Nucleus accumbens (tissue), 56 donors: ENCODE measurements at places on chromosomes 16 and 17.

GRCh38 chr16:8663192-8664089 lies 11.0 kb upstream of the ABAT start:
- no peak for DNase-seq

- DNase-seq, result no peak
Measured at GRCh38 chr16:3358871-3359270, 3.2 kb downstream of the OR2C1 start.

GRCh38 chr17:59627770-59628171 lies 8.1 kb downstream of the CLTC start:
- DNase-seq, result no peak

- no peak for DNase-seq
Measured at GRCh38 chr16:74936902-74937560, 47.9 kb downstream of the WDR59 start.

DNA sequence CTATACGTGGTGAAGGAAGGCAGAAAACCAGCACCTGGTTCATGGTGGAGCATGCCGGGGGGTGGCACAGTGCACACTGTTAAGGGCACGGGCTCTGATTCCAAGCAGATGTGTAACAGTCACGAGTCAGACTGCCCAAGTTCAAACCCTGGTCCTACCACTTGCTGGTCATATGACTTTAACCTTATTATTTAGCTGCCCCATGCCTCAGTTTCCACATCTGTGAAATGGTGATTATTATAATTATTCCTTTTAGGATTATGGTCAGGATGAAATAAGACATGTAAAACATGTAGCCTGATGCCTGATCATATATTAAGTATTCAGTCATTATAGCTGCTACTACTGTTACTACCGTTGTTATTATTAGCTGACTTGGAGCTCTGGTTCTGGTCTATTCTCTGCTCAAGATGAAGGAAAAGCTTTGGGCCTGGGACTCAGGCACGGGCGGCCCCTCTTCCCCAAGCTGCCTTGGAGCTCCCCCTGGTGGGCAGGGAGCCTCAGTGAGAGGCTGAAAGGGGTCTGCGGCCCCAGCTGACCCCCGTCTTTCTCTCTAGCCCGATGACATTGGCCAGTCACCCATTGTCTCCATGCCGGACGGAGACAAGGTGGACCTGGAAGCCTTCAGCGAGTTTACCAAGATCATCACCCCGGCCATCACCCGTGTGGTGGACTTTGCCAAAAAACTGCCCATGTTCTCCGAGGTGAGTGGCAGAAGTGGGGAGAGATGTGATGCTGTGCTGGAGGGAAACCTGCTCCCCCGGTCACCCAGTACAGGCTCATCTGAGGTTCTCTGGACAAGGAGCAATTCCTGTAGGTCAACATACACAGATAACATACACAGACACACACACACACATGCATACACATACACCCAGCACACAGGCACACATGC lies 14.0 kb downstream of the NR1D1 start:
- no peak for DNase-seq

DNA sequence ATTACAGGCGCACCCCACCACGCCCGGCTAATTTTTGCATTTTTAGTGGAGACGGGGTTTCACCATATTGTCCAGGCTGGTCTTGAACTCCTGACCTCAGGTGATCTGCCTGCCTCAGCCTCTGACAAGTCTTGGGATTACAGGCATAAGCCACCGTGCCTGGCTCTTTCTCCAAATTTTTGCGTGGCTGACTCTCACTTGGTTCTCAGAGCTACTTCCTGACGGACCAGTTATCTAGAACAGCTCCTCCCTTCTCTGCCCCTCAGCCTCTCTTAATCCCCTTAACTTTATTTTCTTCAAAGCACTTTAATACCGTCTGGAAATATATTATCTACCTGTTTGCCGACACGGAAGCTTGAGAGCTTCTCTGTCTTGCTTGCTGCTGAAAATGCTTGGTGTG lies 4.2 kb downstream of the YPEL2 start:
- no peak for DNase-seq

- DNase-seq, result no peak
Measured at GRCh38 chr17:65131946-65132345, 5.2 kb upstream of the RGS9 start.

DNA sequence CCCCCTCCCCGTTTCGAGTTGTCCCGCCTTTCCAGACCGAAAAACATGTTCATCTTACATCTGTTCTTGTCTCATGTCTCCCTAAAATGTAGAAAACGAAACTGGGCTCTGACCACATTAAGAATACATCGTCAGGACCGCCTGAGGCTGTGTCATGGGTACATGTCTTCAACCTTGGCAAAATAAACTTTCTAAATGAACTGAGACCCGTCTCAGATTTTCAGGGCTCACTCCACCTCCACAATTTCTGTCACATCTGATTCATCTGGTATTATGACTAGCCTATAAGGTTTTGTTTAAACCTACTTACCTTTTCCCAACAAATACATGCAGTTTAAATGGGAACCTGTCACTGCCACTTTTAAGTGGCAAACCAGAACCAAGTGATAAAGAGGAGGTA lies 621 bp downstream of the SDR42E1 start:
- DNase-seq, result no peak

- DNase-seq, result no peak
Measured at GRCh38 chr16:60271025-60271771, 1537.1 kb upstream of the GOT2 start.

DNA sequence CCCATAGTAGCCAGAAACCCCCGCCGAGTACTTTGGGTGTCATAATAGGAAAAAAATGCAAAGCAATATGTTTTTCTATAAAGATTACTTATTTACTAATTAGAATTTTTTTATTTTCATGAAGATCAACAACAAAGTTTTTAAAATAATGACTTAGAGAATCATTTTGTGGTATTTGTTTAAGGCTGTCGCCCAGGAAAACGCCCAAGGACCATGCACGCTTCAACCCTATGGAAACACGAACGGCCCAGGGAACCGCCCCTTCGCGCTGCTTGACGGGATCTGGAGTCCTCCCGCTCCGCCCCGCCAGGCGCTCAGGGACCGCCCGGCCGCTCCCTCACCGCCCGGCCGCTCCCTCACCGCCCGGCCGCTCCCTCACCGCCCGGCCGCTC lies 408 bp upstream of the KPNA2 start:
- peak; percentile 94 for DNase-seq

DNA sequence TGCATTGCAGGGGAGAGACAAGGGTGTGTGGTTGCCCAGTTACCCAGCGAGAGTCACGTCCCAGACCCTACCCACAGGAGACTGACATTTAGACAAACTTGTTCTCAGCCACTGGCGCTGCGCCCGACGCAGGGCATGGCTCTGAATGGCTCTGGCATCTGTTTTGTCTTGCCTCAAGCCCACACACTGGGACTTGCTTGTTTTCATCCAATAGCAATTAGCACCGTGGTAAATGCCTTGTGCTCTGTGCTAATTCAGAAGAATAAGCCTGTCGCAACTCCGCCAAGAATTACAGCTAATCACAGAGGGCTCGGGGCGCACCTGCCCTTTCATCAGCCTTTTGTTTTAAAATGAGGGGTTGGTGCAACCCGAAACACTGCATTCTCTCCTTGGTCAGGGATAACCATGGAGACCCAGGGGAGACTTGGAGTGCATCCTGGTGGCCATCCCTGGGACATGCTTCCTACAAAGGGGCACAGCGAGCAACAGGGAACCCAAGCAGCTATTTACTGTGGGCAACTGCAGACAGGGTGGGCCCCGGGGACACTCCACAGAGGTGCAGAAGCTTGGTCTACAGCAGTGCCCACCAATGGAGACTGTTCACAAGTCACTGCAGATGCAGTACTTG lies 220.6 kb upstream of the ZFHX3 start:
- no peak for DNase-seq

DNA sequence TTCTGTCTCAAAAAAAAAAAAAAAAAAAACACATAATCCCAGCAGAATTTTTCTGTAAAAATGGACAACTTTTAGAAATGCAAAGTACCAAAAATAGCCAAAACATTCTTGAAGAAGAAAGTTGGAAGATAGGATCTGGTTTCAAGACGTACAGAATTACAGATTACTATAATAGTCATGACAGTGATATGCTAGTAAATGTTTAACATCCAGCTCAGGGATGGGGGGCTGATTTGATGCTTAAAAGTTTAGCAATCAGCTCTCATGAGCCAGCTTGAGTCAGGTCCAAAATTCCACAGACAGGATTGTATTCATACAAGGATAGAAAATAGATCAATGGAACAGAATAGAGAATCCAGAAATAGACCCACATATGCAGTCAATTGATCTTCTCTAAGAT lies 100.5 kb downstream of the CYB561 start:
- no peak for DNase-seq

GRCh38 chr17:35664685-35665084 lies 66.8 kb upstream of the RASL10B start:
- no peak for DNase-seq
